ENCODE measurements at places on chromosomes 12 and 14. TPM values are rescaled to one million over a fixed set of nuclear protein-coding genes. Genes with fewer than 3 reads are reported as not detected.

The COL2A1 gene
- total RNA-seq, result not detected

The FAM234B gene
- total RNA-seq, result 4.7 TPM

The TCTN2 gene
- total RNA-seq, result 7.3 TPM

The PPFIA2 gene
- not detected for total RNA-seq

The PCED1B gene
- not detected for total RNA-seq

The IRAK3 gene
- 5.1 TPM for total RNA-seq

The SLC25A47 gene
- total RNA-seq, result not detected

The KRT3 gene
- not detected for total RNA-seq

The FERMT2 gene
- total RNA-seq, result 115 TPM

The TRPV4 gene
- 3.4 TPM for total RNA-seq

The ADGRD1 gene
- total RNA-seq, result not detected

Measured in mammary microvascular endothelial cell (primary cell).